ENCODE measurements at places on chromosomes 16 and 17.
A peak's percentile ranks its signal among the peaks of the same experiment; 100 is the strongest.

DNA sequence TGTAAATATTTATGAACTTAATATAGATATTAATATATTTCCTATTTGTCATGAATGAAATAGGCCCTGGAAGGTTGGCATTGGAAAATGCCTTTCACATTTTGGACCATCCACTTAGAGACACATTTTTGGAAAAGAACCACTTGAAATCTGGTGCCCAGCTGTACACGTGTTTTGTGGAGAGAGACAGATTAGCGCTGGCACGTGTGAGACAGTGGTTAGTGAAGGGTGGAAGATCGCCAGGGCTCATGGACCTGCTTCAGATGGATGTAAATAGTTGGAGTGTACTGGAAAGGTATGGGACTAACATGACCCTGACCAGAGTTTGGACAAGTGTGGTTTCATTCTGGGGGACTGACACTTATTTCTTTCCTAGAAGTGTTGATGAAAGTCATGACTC, 222.9 kb downstream of the PRKCA start:
- DNase-seq: no peak

DNA sequence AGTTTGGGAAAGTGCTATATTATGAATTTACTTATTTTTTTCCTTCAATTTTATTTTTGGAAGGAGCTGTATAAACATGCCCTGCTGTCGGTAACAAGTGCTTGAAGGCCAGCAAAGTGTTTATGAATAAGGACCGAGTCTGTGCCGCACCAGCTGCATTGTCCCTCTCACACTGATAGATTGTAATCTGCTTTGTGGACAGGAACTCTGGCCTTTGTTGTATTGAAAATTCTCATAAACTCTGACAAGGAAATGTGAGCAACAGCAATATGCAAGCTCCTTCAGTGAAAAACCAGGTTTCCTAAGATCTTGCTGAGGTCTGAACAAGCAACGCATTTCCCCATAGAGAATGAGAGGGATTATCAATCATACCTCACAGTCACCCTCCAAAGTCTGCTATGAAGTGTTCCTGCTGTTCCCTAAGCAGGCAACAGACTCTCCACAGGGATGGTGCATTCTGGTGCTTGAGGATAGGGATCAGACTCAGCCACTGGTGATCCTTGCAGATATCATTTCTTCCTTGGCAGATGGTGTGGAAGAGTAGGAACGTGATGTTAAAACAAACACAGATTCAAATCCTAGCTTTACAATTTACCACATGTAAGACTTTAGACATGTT, 109.6 kb downstream of the KCNJ2 start:
- DNase-seq: no peak

DNA sequence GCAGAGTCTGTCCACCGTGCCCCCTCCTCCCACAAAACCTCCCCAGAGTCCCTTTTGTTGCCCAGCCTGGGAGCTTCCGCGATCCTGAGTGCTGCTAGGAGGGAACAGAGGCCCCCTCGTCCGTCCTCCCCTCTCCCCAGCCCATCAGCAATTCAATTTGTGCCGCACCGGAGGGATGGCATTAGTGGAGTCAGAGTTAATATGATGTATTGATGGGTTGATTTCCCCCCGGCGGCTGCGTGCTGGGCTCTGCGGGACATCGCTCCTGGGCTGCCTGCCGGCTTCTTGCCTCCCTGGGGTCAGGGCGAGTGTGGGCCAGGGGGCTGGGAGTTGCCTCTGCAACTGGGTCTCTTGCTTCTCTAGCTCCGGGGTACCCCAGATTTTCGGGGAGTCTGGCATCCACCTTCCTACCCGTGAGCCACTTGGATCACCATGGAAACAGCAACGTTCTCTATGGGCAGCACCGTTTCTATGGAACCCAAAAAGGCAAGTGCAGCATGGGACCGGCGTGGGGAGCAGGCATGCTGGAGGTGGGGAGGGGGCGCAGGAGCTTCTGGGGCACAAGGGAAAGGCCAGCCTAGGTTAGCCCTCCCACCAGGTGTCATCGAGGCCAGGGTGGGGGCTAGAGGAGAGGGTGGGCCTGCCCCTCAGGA, 42.9 kb downstream of the BAHCC1 start:
- DNase-seq: no peak

GRCh38 chr17:73510981-73511718, 133.1 kb downstream of the SDK2 start:
- no peak for DNase-seq

DNA sequence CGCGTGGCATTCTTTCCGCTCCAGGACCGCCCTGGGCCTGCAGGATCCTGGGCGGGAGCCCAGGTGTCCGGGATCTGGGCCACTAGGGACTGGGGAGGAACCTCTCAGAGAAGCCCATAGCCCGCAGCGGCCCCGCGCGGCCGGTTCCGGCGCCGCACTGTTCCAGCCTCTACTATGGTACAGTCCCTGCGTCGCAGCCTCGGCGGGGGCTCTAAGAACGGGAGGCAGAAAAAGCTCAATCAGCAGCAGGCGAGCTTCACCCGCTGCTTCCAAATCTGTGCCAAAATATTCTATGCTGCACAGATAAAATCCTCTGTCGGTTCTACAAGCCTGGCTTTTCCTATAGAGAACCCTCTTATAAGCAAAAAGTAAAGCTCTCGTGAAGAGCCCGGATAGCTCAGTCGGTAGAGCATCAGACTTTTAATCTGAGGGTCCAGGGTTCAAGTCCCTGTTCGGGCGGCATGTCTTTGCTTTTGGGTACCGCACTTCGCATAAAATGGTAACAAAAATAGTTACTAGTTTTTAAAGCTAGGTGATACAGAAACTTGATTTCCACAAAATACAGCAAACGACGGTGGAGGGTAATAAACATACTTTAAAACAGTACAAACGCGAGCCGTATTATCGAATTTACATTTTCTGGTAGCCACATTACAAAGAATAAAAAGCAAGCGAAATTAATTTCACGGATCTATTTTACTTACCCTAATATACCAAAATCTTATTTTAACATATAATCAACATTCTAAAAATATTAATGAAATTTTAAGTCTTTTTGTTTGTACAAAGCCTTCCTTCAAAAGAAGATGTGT, 661 bp upstream of the ALOXE3 start:
- DNase-seq: peak; percentile 85

DNA sequence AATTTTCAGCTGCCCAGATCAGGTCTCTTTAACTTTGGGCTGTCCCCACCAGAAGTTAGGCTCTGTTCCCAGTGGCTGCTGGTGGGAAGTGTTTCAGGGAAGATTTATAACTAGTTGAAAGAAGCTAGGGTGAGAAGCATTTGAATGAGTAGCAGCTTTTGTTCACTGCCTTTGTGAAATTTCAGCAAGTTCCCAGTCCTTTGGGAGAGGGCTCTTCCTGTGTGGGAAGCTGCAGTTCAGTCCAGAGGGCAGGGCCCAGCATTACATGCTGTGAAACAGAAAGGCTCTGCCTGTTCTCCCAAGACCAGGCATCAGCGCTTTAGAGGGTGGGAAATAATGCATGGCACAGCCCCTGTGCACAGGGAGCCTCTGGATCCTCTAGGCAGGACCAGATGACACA, 17.8 kb downstream of the PROCA1 start:
- DNase-seq: no peak

GRCh38 chr16:19286827-19287226, 1.3 kb downstream of the CLEC19A start:
- DNase-seq: no peak

GRCh38 chr16:56506941-56507340, 12.9 kb downstream of the BBS2 start:
- DNase-seq: peak; percentile 58

DNA sequence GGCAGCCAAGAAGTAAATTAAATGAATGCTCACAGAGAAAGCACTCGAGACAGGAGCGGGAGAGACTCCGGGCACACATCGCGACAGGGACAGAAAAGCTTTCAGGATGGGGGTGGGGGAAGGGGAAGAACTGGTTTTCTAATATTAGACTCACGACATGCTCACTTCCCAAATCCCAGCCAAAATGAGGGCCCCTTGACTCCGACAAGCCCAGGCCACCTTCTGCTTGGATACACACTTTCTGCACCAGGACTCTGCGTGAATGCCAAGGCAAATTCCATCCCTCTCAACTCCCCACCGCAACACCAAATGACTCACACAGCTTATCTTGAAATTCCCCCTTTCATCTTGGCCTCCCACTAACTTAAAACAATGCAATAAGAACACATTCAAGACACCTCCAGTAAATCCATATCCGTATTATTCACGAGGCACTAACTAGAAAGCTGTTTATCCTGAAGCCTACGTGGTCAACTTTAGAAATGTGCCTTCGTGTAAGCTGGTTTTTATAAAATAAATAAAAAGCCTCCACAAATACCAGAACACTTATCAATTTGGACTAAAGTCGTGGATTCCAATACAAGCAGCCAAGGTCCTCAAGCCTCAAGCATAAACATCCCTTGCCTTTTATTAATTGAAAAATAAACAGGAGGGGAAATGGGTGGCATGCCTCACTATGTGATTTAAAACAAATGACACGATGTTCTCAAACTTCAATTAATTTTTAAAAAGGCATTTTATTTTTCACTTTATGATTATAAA, 46.1 kb downstream of the NXN start:
- peak; percentile 83 for DNase-seq

DNA sequence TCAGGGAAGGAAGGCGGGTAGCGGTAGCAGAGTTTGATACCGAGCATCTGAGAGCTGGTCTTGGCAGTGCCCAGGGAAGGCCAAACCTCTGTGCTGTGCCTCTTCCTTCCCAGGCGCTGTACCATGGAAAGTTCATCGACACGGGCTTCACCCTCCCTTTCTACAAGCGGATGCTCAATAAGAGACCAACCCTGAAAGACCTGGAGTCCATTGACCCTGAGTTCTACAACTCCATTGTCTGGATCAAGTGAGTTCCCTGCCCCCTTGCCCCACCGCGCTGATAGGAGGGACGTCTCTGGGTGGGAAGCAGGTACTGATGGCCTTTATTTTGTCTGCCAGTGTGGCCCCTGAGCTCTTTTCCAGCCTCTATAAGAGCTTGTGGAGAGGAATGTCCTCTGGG, 15.4 kb upstream of the CLEC18A start:
- DNase-seq: no peak

- DNase-seq: peak; percentile 91
These were observed 24.2 kb upstream of the KRT17 start for GRCh38 chr17:41648411-41649195.

- DNase-seq: no peak
These were observed at the start of gene HSF5 for GRCh38 chr17:58487589-58488427. Gene HSF5, minus strand, starts transcription at chr17:58488408. Its CDS starts 134 bp downstream, at chr17:58488274.

- no peak for DNase-seq
These were observed 13.9 kb upstream of the OR1F1 start for GRCh38 chr16:3173892-3174617.

GRCh38 chr16:89120281-89120680, 26.6 kb downstream of the ACSF3 start:
- no peak for DNase-seq

- no peak for DNase-seq
These were observed 16.2 kb upstream of the KPNA2 start for GRCh38 chr17:68019336-68019674.

GRCh38 chr17:75147878-75148546, 6.3 kb downstream of the JPT1 start:
- no peak for DNase-seq

DNA sequence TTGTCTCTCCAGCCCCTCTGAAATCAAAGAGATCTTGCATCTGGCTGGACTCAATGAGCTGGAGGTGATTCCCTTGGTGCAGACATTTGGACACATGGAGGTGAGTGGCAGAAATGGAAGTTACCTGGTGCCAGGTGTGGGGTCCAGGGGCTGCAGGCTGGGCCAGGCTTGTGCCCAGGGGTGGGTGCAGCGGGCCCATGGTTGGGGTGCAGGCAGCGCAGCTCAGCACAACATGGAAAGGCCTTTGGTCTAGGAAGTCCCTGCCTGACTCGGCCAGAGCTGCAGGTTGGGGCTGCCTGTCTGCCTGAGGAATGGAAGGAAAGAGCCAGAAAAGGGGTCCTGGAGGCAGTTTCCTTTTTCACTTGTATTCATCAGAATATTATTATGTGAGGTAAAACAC, 10.2 kb upstream of the OGFOD3 start:
- no peak for DNase-seq

DNA sequence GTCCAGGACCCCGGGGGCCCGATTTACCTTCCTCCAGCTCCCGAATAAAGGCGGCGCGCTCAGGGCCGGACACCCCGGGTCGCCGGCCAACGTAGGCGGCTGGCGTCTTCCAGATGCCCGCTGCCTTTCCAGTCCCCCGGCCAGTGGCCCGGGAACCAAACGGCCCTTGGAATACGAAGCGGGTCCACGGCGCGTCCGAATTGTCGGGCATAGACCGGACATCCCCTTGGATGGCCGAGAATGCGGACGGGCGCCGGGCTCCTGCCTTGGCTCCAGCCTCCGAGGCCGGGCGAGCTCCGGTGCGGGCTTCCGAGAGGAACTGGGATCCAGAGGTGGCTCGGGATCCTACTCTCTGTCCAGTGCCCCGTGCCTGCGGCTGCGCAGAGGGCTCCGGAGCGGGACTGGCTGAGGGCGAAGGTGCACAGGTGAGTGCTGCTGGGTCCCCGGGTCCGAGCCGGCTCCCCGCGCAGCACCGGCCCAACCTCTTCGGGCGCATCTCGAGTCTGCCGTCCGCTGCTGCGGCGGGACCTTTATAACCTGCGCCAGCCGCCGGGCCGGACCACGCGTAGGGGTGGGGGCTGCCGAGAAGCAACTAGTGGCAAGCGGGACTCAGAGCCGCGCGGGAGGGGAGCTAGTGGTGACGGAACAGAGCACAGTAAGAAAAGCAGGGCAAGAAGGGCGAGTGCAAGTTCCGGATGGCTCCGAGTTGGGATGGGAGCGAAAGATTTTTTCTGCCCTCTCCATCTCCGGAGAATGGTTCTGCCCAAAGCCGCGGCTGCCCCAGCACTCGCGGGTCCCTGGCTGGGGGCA, at the start of gene HAP1:
Gene HAP1 (minus strand): TSS at position 505 of the 810 bp plus-strand sequence. CDS start 9 bp downstream, at position 496.
- DNase-seq: peak; percentile 35

GRCh38 chr16:88059701-88060386, 108.6 kb downstream of the BANP start:
- DNase-seq: no peak

- DNase-seq: no peak
These were observed 13.9 kb downstream of the CYB5D2 start for GRCh38 chr17:4156750-4157381.

DNA sequence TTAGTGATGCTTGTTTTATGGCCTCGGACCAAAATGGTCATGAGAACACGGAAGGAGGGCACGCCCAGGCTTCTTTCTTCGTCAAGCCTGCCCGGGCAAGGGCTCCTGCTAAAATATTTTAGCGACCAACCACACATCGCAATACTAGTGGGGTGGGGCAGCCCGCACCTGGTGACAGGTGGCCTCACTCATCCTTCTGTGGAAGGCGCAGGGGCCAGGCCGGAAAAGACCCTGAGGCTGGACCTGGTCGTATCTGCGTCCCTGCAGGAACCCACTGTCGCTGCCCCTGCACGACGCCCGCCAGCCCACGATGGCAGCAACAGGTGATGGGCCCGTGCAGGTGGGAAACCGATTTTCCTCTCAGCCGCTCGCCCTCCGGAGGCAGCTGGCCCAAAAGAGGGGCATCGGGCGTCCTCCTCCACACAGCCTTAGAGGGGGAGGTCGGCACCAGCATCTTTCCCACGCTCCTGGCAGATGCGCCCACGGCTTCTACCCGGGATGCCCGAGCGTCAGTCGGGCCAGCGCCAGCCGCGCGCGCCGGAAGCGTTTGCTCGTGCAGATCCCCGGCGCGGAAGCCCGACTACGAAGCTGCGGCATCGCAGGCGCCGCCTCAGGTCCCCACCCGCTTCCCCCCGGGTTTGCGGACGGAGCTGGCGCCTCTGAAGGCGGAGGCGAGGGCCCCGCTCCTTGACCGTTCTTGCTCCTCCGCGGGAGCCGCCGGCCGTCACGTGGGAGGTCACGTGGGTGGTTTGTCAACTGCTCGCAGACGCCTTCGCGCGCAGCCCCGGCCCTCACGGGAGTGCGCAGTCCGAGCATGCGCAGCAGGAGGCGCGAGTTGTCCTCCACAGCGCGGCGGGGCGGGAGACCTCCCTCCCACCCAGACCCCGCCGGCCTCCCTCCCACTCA, 22.8 kb upstream of the FOXK2 start:
- peak; percentile 95 for DNase-seq
